ENCODE measurements at places on chromosomes 5 and 9.

DNA sequence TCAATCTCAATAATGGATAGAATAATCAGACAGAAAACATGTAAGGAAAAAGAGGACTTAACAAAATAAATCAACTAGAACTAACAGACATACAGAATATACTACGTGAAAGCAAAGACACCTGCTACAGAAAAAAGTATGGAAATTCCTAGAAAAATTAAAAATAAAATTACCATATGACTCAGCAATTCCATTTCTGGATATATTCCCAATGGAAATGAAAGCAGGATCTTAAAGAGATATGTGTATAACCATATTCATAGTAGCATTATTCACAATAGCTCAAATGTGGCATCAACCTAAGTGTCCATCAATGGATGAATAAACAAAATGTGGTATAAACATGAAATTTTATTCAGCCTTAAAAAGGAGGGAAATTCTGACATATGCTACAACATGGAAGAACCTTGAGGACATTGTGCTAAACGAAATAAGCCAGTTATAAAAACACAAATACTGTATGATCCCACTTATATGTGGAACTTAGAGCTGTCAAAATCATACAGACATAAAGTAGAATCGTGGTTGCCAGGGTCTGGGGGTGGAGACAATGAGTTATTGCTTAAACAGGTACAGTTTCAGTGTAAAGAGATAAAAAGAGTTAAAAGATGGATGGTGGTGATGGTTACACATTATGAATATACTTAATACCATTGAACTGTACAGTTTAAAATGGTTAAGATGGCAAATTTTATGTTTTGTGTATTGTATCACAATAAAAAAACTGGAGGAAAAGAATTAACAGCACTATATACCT is 6.9 kb downstream of the PLAA start:
- no peak for DNase-seq

- DNase-seq: no peak
Observed at GRCh38 chr5:127595484-127596368, 53.2 kb upstream of the CTXN3 start.

DNA sequence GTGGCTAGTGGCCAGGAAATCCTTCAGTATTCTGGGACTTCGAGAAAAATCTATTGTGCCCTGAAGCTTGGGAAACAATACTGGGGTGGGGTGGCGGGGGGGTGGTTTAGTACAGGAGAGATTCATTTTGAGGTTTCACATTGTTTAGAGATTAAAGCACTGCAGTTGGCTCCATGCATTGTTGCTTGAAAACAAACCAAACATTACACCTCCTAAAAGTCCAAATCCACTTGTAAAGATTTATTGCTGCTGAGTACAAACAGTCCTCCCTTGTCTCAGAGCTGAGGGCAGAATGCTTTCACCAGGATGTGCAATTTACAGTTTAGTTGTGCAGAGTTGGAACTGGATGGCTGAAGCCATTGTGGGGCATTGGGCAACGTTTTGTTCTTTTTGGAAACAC is 49.4 kb downstream of the GGTA1 start:
- no peak for DNase-seq

- DNase-seq: no peak
Observed at GRCh38 chr5:11619339-11620024, 284.8 kb downstream of the CTNND2 start.

- no peak for DNase-seq
Observed at GRCh38 chr9:99040911-99041582, 63.9 kb upstream of the TGFBR1 start.

GRCh38 chr9:8382777-8383527 is 583.4 kb upstream of the DMAC1 start:
- DNase-seq: no peak

GRCh38 chr9:39587844-39588499 is 232.5 kb downstream of the SPATA31A1 start:
- peak; percentile 3 for DNase-seq

DNA sequence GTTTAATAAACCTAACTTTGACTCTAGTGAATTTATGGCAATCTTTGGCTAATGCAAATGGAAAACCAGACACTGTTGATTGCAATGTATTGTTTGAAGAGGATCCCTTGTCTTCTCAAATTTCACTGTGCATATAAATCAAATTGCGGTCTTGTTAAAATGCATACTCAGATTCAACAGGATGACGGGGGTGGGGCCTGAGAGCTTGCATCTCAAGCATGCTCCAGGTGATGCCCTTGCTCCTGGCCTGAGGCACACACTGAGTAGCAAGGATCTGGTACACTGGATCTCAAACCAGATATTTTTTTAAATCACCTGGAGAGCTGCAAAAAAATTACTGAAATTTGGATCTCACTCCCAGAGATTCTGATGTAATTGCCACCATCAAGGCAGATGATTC is 463.7 kb downstream of the DNAH5 start:
- DNase-seq: no peak

DNA sequence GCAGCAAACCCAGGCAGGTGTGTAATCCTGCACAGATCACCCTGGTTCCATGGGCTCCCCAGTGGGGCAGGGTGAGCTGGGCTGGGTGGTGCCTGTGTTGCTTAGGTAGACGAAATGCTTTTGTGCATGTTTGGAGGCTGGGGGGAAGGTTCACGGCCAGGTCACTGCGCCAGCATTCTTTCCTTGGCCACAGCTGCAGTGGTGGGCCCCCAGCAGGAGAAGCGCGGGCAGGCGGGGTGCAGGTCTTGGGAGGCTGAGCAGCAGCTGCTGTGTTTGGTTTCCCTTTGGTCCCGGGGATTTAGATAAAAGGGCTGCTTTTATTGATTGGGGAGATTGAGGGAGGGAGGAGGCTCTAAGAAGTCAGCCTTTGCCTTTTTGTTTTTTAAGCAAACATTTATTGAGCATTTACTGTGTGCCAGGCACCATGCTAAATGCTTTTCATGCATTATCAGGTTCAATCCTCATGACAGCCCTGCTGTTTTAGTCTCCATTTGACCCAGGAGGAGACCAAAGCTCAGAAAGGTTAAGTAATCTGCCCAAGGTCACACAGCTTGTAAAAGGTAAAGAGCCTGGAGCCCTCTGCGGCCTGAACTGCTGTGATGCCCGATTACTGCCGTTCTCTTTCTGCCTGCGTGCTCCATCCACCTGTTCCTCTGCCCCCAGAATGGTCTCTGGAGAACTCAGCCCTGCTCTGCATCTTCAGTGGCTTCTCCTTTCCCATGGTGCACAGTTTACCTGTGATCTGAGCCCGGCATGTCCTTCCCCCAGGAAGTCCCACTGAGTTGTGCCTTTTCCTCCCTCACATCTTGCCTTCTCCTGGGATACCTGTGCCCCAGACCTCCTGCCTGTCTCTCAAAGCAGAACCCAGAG is 94.4 kb downstream of the MACROH2A1 start:
- no peak for DNase-seq

DNA sequence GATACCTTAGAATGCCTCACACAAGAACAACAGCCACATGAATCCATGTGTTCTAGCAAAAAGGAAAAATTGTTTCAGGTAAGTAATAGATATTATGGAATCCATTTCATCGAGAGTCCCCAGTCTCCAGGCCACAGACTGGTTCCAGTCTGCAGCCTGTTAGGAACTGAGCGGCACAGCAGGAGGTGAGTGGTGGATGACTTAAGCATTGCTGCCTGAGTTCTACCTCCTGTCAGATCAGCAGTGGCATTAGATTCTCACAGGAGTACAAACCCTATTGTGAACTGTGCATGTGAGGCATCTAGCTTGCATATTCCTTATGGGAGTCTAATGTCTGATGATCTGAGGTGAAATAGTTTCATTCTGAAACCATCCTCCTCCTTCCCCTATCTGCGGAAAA is 207.0 kb downstream of the CSNK1G3 start:
- DNase-seq: no peak

DNA sequence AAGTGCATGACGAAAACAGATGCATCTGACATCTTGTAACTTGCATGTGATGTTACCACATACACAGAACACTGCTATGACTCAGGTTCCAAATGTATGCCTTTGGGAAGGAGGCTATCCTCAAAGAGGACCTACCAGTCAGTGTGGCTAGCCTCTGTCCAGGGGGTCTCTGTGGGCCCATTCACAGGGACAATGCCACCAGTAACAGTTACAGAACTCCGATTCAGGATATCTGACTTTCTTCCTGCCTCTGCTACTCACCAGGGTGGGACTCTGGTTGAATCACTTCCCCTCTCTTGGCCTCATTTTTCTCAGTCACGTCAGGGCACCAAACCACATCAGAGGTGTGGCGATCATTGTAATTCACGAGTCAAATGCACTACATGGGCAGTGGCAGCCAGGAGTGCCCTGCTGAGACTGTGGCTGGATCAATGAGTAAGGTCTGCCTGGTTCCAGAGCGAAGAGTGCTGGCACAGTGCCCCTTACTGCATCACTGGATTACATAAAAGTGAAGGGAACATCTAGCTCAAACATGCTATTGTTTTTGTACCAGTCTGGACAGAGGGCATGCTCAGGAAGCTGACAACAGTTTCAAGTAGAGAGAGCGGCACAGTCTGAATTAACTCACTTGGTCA is 13.2 kb downstream of the ATOX1 start:
- no peak for DNase-seq

DNA sequence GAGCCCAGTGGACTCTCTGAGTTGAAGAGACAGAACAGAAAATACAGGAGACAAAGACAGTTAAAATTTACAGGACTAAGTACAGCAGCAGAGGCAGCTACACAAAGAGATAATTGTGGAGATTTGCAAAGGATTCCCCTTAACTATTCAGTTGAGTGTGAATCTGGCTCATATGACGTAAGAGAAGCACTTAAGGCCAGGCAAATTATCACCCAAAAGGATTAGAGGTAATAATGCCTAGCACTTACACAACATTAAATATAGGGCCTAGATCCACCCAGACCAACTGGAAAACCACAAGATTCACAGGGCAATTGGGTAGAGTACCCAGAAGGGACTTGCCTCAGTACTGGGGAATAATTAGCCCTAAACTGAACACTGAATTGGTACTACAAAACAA is 41.3 kb downstream of the ADAMTS6 start:
- DNase-seq: no peak

GRCh38 chr9:126117631-126118030 is 209.0 kb upstream of the MVB12B start:
- no peak for DNase-seq

- peak; percentile 67 for DNase-seq
Observed at GRCh38 chr9:134983074-134983473, 65.4 kb upstream of the FCN1 start.

DNA sequence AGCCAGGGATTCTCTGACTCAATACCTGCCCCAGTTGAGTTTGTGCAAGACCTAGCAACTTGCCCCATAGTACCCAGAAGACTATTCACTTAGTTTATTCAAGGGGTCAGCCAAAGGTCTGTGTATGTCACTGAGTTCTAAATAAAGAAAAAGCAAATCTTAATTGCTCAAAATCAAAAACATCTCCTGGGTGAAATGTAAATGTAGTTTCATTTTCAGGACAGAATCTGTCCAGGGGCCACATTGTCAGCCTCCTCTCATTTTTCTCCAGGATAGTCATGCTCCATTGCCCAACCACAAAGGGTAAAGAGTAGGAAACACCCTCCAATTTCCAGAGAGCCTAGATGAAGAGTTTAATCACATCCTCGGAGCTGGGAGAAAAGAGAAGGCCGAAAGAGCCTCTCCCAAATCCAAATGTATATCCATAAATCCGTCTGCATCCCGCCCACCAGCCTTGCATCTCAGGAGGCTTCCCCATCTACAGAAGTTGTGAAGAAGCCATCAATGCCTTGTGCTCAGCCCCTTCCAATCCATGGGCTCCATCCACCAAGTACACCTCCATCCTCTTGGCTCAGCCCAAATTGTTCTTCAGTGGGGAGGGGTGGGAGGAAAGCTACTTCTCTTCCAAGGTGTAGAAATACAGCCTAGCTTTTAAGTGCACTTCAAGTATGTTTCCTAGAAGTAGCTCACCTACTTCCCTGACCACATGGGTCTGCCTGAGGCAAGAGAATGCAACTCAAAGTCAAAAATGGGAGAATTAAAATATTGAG is 26.9 kb downstream of the ADAM19 start:
- DNase-seq: no peak

DNA sequence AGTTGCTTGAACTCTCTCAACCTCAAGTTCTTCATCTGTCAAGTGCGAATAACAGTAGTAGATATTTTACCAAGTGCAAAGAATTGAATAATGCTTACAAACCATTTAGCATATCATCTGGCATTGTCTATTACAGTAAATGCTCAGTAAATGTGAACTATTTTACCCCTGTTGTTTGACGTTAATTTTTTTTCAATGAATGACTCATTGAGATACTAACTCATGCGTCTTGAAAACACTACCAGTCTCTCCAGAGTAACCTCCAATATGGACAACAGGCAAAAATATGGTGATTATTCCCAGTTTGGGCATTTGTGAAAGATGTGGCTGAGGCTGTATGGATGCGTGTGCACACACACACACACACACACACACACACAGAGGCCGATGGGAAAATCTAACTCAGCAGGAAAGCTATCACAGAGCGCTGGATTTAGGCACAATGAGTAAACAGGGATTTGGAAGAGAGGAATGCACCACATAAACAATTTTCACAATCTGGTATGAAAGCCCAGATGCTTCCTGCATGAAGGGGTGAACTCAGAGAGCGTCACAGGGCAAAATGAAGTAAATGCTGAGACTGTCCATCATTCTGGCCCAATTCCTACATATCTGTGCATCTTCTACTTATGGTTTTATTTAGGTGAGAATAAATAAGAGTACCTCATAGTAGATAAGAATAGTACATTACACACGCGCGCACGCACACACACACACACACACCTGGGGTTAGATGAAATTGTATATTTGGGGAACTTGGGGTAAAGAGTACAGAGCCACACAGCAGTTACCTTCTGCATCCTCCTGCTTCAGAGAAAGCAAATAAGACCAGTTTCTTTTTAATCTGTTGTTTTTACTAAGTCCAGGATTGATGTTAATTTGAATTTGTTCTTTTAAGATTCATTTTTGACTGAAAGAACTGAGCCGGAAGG is 128.7 kb downstream of the PALM2AKAP2 start:
- DNase-seq: no peak

DNA sequence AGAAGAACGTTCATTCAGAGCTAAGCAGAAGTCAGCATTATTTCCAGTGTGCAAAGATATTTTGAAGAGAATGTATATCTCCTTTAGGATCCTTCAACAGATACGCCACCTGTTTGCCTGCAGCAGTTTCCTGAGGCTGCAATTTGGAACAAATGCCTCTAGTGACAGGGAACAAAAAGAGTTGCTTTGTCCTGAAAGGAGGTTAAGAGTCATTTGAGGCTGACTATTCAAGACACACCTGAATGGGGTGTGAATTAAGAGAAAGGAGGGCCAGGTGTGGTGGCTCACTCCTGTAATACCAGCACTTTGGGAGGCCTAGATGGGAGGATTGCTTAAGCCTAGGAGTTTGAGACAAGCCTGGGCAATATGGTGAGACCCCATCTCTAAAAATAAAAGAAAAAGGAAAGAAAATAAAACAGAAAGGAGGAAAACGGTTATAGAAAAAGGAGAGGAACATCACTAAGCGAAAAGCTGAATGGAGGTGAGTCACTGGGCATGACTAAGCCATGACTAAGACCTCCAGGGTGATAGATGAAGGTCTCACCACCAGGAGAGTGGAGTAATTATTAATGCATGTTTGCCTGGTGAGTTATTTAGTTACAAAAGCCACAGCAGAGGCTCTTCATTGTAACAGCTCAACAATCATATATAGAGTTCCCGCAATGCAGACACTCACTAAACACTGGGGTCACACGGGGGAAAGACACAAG is 255.2 kb upstream of the TNC start:
- peak; percentile 34 for DNase-seq

GRCh38 chr5:80231243-80231642 is 24.6 kb downstream of the SERINC5 start:
- DNase-seq: no peak

GRCh38 chr5:179438011-179438441 is 92.8 kb upstream of the ADAMTS2 start:
- DNase-seq: no peak

- no peak for DNase-seq
Observed at GRCh38 chr9:109817146-109817845, 37.3 kb downstream of the PALM2AKAP2 start.

- no peak for DNase-seq
Observed at GRCh38 chr5:124468671-124469411, 277.6 kb downstream of the ZNF608 start.
